Activated CD4-positive, CD25-positive, alpha-beta regulatory T cell treated with anti-CD3 and anti-CD28 coated beads, Interleukin-2, amount 50 U/mL, for 24 hours (primary cell): ENCODE measurements at places on chromosomes 4 and X.

DNA sequence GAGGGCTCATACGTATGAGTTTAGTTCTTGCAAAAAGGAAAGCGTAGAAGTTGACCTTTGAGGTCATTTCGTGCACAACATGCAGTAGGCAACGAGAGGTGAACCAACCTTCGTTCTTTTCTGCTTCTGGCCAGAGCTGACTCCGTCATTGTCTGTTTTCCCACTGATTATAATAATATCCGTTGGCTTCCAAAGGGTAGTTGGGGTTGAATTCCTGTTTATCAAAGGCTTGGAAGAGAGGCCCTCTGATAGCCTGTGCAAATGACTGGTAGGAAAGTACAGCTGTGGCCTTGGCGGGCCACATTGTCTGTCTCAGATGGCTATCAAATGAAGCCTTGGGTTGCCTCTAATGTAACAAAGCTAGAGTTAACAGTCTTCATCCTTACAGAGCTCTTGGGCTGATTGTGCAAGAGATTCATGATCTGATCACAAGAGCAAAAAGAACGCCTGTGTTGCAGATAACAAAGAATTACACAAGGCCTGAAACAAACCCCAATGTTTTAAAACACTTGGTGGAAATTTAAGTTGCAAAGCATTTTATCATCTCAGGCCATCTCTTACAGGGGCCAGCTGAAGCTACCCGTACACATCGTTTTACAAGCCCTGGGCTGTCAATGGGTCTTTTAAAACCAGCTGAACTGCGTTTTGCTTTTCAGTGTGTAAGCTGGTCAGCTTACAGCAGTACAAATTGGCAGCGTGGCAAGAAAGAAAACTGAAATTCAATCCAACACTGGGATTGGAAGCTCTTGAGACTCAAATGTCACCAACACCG is 46.1 kb upstream of the FAM9C start:
- peak; percentile 25 for ATAC-seq

GRCh38 chr4:165440415-165441158 is 61.8 kb downstream of the CPE start:
- ATAC-seq: no peak

- peak; percentile 38 for ATAC-seq
Measured at GRCh38 chrX:50691820-50692219, 122.2 kb downstream of the SHROOM4 start.

GRCh38 chr4:7811536-7812191 is 128.0 kb downstream of the AFAP1 start:
- ATAC-seq: no peak

DNA sequence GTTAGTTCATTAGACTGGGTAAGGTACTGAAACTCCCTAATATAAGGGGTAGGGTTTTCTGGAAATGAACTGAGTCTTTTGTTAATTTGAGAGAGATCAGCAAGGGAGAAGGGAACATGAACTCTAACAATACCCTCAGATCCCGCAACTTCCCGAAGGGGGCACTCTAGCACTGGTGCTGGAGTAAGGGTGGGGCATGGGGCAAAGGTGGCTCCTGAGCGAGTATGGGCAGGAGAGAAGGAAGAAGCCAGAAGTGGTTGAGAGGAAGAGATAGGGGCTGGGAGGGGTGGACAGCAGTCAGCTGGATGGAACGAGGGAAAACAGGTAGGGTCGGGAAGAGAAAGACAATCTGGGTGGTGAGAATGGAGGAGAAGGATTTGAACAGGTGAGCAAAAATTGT is 183.2 kb upstream of the MAGEE2 start:
- ATAC-seq: no peak

DNA sequence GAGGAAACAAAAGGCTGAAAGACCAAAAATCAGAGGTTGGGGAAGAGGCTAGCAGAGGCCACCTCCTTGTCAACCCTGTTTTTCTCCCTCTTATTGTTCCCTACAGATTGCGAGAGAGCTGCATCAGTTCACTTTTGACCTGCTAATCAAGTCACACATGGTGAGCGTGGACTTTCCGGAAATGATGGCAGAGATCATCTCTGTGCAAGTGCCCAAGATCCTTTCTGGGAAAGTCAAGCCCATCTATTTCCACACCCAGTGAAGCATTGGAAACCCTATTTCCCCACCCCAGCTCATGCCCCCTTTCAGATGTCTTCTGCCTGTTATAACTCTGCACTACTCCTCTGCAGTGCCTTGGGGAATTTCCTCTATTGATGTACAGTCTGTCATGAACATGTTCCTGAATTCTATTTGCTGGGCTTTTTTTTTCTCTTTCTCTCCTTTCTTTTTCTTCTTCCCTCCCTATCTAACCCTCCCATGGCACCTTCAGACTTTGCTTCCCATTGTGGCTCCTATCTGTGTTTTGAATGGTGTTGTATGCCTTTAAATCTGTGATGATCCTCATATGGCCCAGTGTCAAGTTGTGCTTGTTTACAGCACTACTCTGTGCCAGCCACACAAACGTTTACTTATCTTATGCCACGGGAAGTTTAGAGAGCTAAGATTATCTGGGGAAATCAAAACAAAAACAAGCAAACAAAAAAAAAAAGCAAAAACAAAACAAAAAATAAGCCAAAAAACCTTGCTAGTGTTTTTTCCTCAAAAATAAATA is 179.9 kb downstream of the AR start:
- no peak for ATAC-seq

GRCh38 chrX:54708404-54708803 is 89.7 kb downstream of the ITIH6 start:
- no peak for ATAC-seq

DNA sequence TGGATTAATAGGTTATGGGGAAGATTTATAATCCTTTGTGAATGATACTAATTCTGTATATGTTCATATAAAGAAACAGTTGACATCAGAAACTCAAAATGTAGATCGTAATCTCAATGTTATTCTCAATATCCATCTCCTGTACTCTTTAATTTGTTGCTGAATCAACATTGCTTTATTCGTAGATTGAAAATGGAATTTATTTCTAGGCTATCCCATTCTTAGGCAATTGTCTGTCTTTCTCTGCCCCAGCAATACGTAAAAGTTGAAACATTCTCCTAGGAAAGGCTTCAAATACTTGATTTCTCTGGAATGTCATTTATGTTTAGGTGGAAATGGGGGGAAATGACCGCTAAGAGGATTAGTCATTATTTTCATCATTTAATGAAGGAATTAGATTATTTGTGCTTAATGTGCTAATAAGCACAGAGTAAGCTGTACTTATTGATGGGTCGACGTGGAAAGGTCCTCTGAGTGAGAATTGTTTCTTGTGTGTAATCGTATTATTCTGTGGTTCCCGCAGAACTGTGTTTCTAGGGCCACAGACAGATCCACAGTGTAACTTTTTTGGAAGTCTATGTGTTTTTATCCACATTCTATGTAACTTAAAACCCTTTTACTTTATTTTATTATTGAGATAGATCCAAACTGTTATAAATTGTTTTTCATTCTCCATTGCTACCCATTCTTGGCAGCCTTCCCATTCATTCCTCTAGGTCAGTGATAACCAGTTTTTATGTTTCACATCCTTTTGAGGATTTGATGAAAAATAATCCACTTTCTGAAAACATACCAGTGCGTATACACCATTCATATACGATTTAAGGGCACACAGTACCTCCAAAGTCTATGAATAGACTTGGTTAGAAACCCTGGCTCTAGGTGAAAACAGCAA is 262.9 kb downstream of the ARHGAP10 start:
- ATAC-seq: no peak
